Naive thymus-derived CD8-positive, alpha-beta T cell (primary cell): ENCODE measurements at places on chromosomes 12 and 14. TPM values are rescaled to one million over a fixed set of nuclear protein-coding genes. Genes with fewer than 3 reads are reported as not detected.

The OAS3 gene
- 9.1 TPM for polyA plus RNA-seq

The LAG3 gene
- polyA plus RNA-seq = 0.47 TPM

The PABPN1 gene
- polyA plus RNA-seq = 96.9 TPM

The DBX2 gene
- not detected for polyA plus RNA-seq

The EFS gene
- not detected for polyA plus RNA-seq

The C12orf56 gene
- polyA plus RNA-seq = not detected

The NANOG gene
- polyA plus RNA-seq = 0.02 TPM

The C1S gene
- not detected for polyA plus RNA-seq

The PPP4R3A gene
- 75.3 TPM for polyA plus RNA-seq

The SYNE2 gene
- polyA plus RNA-seq = 16.1 TPM

The STON2 gene
- not detected for polyA plus RNA-seq

The MLEC gene
- polyA plus RNA-seq = 41.2 TPM

The CDCA3 gene
- not detected for polyA plus RNA-seq

The PIWIL1 gene
- polyA plus RNA-seq = not detected

The RNU4-1 gene
- not detected for polyA plus RNA-seq

The ZNF26 gene
- polyA plus RNA-seq = 15.6 TPM

The PNN gene
- polyA plus RNA-seq = 24.2 TPM

The AQP6 gene
- not detected for polyA plus RNA-seq

The GNG2 gene
- 115 TPM for polyA plus RNA-seq

The KRT80 gene
- not detected for polyA plus RNA-seq

The GPR135 gene
- polyA plus RNA-seq = 0.16 TPM

The HVCN1 gene
- 20.1 TPM for polyA plus RNA-seq

The MIP gene
- polyA plus RNA-seq = not detected

The VDR gene
- polyA plus RNA-seq = not detected

The TCTN2 gene
- polyA plus RNA-seq = 1.8 TPM

The PEX5 gene
- 19.8 TPM for polyA plus RNA-seq

The KRT73 gene
- polyA plus RNA-seq = 1.8 TPM

The RNF212B gene
- not detected for polyA plus RNA-seq
